Stimulated activated CD4-positive, alpha-beta T cell treated with anti-CD3 and anti-CD28 coated beads, Interleukin-1b, Interleukin-23, amount 100 ng/mL, for 48 hours (primary cell): ENCODE measurements at places on chromosomes 2 and 18.
A peak's percentile ranks its signal among the peaks of the same experiment; 100 is the strongest.

DNA sequence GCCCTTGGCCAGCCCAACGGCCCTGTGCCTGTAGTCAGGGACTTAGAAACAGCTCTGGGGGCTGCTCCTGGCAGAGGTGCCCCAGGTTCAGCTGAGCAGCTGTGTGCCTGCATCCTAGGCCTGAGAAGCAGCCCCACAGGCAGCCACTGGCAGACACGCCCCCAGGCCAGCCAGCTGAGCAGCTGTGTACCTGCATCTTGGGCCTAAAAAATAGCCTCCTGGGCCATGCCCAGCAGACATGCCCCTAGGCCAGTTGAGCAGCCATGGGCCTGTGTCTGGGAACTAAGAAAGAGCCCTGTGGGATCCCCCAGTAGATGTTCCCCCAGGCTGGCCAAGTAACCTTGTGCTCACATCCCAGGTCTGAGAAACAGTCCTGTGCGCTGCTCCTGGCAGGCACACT is 64.0 kb downstream of the TBR1 start:
- no peak for DNase-seq

- DNase-seq, result peak; percentile 72
Observed at GRCh38 chr2:70647873-70648481, 94.4 kb upstream of the TGFA start.

DNA sequence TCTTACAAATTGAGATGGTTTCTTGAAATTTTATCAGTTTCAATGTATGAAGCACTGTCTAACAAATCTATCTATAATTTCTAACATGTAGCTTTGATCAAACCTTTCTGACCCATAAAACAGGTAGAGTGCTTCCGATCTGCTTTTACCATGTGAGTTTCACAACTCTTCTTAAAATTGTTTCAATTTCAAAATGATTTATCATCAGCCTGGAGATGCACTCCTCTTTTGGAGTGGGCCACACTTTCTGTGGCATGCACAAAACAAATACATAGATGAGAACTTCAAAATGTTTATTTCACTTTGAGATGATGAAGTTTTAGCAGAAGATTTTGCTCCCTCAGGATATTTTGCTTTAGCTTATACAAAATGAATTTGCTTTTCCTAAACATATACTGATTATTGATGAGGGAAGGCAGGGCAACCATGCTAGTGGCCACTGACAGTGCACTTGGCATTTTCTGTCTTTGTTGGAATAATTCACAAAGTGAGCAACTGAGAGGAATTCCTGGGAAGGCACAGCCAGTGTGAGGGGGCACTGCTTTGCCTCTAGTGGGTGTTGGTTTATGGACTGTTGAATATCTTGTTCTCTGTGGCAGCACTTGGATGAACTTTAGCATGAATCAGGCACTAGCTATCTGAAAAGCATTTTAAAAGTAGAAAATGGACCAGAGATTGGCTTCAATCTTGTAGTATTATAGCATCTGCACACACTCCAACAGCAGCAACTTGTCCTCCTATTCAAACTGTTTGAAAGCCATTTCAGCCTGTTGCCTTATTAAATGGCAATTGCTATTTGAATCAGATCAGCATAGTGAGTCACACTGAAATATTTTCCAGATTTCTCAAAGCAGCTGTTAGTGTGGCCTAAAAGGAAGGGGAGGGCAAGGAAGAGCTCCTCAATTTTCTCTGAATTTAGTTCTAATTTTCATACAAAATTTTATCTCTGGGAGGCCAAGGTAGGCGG is 193.2 kb downstream of the CCDC85A start:
- no peak for DNase-seq

- DNase-seq, result no peak
Observed at GRCh38 chr2:239277401-239278085, 123.3 kb downstream of the HDAC4 start.

- no peak for DNase-seq
Observed at GRCh38 chr18:8515142-8515865, 93.9 kb upstream of the RAB12 start.
